ENCODE measurements at places on chromosomes 7 and 10. TPM values are rescaled to one million over a fixed set of nuclear protein-coding genes. Genes with fewer than 3 reads are reported as not detected.

The ZNF804B gene
- not detected for total RNA-seq

The SYT15B gene
- 0.08 TPM for total RNA-seq

The GPER1 gene
- total RNA-seq, result not detected

DNA sequence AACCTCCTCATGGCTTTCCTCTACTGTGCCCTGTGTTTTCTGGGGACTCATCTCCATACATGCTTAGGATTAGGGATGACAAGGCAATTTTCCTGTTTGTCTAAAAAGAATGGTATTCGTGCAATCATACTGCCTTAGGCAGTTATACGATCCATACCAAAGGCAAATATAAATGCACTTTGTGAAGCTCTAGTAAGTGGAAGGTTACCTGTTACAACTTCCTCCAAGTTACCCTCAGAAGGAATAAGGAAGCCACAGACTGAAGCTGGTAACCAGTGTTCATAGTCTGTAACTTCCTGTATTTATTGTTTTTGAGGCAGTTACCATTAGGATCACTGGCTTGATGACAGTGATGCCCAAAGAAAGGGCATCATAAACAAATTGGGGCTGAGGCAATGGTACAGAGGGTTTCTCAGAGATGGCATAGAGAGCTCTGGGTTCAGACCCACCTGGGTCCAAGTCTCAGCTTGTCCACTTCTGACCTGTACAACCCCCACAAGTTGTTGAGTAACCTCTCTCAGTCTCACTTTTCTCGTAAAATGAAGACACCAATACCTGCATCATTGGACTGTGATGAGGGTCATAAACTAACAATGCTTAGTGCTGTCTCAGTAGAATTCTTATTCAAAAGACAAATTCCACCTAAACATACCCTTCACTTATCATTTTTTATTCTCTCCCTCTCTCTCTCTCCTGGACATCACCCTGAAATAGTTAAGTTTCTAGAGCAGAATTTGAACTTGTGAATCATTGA lies 138.2 kb downstream of the ELMO1 start:
- H3K4me3 ChIP-seq, result no peak overlapping the region
- H3K27me3 ChIP-seq, result no peaks in the 10 kb centered on the region
- peak overlapping the region; percentile 49 for H3K27ac ChIP-seq
- peaks cover 40% of the 10 kb centered on the region for H3K4me1 ChIP-seq
- no peak for DNase-seq

- no peak for DNase-seq
- H3K4me3 ChIP-seq, result no peak overlapping the region
- H3K27me3 ChIP-seq, result no peaks in the 10 kb centered on the region
Observed at GRCh38 chr7:94588075-94588474, 67.9 kb downstream of the SGCE start.

- H3K4me3 ChIP-seq, result no peak overlapping the region
- H3K36me3 ChIP-seq, result no peaks in the 10 kb centered on the region
- no peak for DNase-seq
- H3K27ac ChIP-seq, result no peak overlapping the region
- H3K27me3 ChIP-seq, result no peaks in the 10 kb centered on the region
Observed at GRCh38 chr10:86098187-86098881, 268.3 kb downstream of the GRID1 start.

GRCh38 chr7:78779788-78780187 lies 673.7 kb downstream of the MAGI2 start:
- no peak overlapping the region for H3K4me3 ChIP-seq
- no peak for DNase-seq
- H3K4me1 ChIP-seq, result no peaks in the 10 kb centered on the region
- no peak overlapping the region for H3K27ac ChIP-seq
